ENCODE measurements at places on chromosomes 4 and X.

- H3K36me3 ChIP-seq: no peaks in the 10 kb centered on the region
- no peaks in the 10 kb centered on the region for H3K4me1 ChIP-seq
- H3K4me3 ChIP-seq: no peak overlapping the region
- no peaks in the 10 kb centered on the region for H3K27me3 ChIP-seq
- H3K27ac ChIP-seq: no peak overlapping the region
These were observed 142.9 kb downstream of the SHOX start for GRCh38 chrX:773292-774025.

GRCh38 chr4:1058198-1058996 is 47.0 kb downstream of the FGFRL1 start:
- no peaks in the 10 kb centered on the region for H3K4me1 ChIP-seq
- H3K36me3 ChIP-seq: no peaks in the 10 kb centered on the region
- H3K4me3 ChIP-seq: no peak overlapping the region
- peaks cover 36% of the 10 kb centered on the region for H3K27me3 ChIP-seq

GRCh38 chr4:130043732-130044160 is 947.8 kb downstream of the C4orf33 start:
- H3K27ac ChIP-seq: no peak overlapping the region
- H3K27me3 ChIP-seq: no peaks in the 10 kb centered on the region
- no peak overlapping the region for H3K4me3 ChIP-seq
- H3K36me3 ChIP-seq: no peaks in the 10 kb centered on the region

DNA sequence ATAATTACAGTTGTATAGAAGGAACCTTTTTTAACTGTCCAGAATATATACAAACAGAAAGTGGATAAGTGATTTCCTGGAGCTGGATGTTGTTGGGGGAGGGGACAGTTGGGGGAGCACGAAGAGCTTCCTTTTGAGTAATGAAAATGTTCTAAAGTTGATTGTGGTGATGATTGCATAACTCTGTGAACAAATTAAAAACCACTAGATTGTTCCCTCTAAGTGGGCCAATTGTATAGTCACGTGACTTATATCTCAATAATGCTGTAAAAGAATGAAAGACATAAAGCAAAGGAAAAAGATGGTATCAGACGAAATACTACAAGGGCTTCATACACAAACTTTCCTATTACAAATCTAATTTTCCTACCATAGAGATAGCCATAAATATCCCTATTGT is 2.7 kb downstream of the CT55 start:
- no peak overlapping the region for H3K4me3 ChIP-seq
- no peaks in the 10 kb centered on the region for H3K27me3 ChIP-seq
- no peak overlapping the region for H3K27ac ChIP-seq

DNA sequence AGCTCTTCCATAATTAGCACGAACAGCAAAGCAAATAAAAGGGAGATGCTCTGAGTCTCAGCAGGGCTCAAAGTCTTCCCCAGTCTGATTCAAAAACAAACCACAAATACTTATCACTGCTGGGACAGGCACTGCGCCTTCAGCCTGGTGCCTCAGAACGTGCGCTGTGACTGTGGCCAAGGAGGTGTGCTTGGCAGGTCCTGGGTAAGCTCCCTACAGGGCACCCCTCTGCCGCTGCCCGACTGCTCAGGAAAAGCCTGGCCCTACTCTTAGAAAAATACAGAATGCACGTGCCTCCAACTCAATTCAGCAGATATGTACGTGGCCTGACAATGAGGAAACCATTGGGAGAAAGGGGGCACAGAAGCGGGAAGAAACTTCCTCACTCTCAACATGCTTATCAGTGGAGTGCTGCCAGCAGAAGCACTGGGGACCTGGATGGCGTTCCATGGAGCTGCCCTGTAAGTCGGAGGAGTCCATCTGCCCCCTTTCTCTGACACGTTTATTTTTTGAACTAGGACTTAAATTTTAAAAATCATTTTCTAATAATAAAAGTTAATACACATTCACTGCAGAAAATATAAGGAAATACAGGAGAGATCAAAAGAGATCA is 86.8 kb downstream of the GATB start:
- no peak overlapping the region for H3K27ac ChIP-seq
- no peaks in the 10 kb centered on the region for H3K27me3 ChIP-seq
- no peaks in the 10 kb centered on the region for H3K36me3 ChIP-seq
- H3K4me1 ChIP-seq: peaks cover 6% of the 10 kb centered on the region
- peak; percentile 29 for DNase-seq
- H3K4me3 ChIP-seq: no peak overlapping the region

GRCh38 chr4:143654571-143654970 is 45.9 kb downstream of the FREM3 start:
- no peaks in the 10 kb centered on the region for H3K36me3 ChIP-seq
- no peak overlapping the region for H3K27ac ChIP-seq
- H3K27me3 ChIP-seq: no peaks in the 10 kb centered on the region
- H3K4me3 ChIP-seq: no peak overlapping the region
- DNase-seq: no peak

DNA sequence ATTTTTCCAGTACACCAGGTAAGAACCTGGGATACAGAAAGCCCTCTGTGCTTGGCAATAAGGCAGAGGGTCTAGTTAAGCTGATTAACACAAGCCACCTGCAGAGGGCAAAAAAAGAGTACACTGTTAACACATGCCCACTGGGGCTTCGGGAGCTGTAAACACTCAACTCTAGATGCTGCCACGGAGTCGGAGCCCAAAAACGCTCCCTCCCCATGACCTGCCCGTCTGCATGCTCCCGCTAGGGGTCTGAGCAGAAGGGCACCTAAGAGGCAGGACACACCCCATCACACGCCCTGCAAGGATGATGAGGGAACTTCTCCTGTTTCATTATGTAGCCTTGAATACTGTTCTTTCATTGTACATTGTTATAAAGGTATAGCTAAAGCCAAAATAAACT is 715.6 kb upstream of the AADAT start:
- DNase-seq: no peak
- H3K4me1 ChIP-seq: no peaks in the 10 kb centered on the region
- no peak overlapping the region for H3K27ac ChIP-seq
- no peaks in the 10 kb centered on the region for H3K36me3 ChIP-seq
- H3K27me3 ChIP-seq: no peaks in the 10 kb centered on the region

DNA sequence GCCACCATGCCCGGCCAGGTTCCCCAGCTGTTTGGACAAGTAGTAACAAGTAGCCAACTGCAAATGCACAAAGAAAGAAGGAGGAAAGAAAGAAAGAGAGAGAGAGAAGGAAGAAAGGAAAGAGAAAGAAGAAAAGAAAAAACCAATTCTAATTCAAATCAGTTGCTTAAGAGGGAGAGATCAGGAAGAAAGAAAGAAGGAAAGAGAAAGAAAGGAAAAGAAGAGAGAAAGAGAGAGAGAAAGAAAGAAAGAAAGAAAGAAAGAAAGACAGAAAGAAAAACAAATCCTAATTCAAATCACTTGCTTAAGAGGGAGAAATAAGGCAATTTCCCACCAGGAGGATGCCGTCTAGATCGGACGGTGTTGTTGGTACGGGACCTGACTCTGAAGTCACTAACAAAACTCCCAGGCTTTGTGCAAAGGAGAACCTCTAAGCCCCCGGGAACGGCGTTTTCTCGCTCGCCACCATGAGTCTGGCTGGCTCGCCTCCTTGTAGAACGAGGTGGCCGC is 95.5 kb upstream of the PPP2R3B start:
- no peaks in the 10 kb centered on the region for H3K27me3 ChIP-seq
- H3K4me1 ChIP-seq: no peaks in the 10 kb centered on the region
- H3K27ac ChIP-seq: no peak overlapping the region
- no peaks in the 10 kb centered on the region for H3K36me3 ChIP-seq
- no peak for DNase-seq
- no peak overlapping the region for H3K4me3 ChIP-seq

DNA sequence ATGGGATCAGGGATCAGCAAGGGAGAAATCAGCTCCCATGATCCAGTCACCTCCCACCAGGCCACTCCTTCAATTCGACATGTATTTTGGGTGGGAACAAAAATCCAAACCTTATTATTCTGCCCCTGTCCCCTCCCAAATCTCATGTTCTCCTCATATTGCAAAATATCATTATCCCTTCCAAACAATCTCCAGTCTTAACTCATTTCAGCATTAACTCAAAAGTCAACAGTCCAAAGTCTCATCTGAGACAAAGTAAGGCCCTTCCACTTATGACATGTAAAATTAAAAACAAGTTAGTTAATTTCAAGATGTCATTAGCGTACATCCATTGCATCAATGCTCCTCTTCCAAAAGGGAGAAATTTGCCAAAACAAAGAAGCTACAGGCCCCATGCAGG is 22.0 kb downstream of the UGT2B4 start:
- no peaks in the 10 kb centered on the region for H3K27me3 ChIP-seq
- no peaks in the 10 kb centered on the region for H3K36me3 ChIP-seq
- no peaks in the 10 kb centered on the region for H3K4me1 ChIP-seq
- H3K4me3 ChIP-seq: no peak overlapping the region

DNA sequence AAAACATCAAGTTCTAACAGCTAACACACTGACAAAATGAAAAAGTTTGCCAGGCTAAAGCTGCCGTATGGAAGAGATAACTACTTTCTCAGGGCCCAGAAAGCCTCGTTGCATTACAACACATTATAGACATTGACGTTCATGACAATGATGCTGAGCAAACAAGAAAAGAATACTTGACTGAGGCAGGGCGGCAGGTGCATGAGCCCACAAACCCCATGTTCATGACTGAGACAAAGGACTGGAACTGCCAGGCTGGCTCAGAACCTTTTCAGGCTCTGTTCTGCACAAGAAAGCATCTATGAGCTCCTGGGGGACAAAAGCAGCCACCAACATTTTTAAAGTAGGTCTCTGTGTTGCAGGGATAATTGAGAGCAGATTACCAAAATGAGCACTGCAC is 13.6 kb downstream of the TLR6 start:
- no peak overlapping the region for H3K27ac ChIP-seq
- no peak overlapping the region for H3K4me3 ChIP-seq
- peaks cover 3% of the 10 kb centered on the region for H3K4me1 ChIP-seq
- peaks cover 5% of the 10 kb centered on the region for H3K27me3 ChIP-seq

DNA sequence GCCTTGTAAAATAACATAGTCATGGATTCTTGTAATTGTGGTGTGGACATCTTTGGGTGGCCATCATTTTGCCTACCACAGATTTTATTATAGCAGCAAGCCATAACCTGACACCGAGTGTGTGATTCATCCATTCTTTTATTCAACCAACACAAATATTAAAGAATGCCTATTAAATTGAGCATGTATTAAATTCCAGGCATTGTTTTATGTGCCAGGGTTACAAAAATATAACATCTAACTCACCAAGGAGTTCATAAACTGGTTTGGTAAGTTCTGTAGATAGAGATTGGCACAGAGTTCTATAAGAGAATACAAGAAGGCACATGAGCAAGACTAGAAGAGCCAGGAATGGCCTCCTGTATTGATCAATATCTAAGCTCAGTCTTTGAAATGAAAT is 18.0 kb downstream of the NBDY start:
- no peak overlapping the region for H3K27ac ChIP-seq
- no peak overlapping the region for H3K4me3 ChIP-seq
- DNase-seq: no peak
- H3K4me1 ChIP-seq: peaks cover 6% of the 10 kb centered on the region
- H3K27me3 ChIP-seq: no peaks in the 10 kb centered on the region
- H3K36me3 ChIP-seq: peaks cover 2% of the 10 kb centered on the region

- no peaks in the 10 kb centered on the region for H3K4me1 ChIP-seq
- DNase-seq: no peak
- no peaks in the 10 kb centered on the region for H3K27me3 ChIP-seq
- H3K4me3 ChIP-seq: no peak overlapping the region
- no peaks in the 10 kb centered on the region for H3K36me3 ChIP-seq
- no peak overlapping the region for H3K27ac ChIP-seq
These were observed 224.0 kb upstream of the TENM3 start for GRCh38 chr4:182019148-182019652.

- no peak for DNase-seq
- no peaks in the 10 kb centered on the region for H3K27me3 ChIP-seq
- H3K4me1 ChIP-seq: peaks cover 8% of the 10 kb centered on the region
- H3K36me3 ChIP-seq: no peaks in the 10 kb centered on the region
- H3K4me3 ChIP-seq: no peak overlapping the region
- no peak overlapping the region for H3K27ac ChIP-seq
These were observed 129.8 kb downstream of the TBC1D19 start for GRCh38 chr4:26713563-26714151.

DNA sequence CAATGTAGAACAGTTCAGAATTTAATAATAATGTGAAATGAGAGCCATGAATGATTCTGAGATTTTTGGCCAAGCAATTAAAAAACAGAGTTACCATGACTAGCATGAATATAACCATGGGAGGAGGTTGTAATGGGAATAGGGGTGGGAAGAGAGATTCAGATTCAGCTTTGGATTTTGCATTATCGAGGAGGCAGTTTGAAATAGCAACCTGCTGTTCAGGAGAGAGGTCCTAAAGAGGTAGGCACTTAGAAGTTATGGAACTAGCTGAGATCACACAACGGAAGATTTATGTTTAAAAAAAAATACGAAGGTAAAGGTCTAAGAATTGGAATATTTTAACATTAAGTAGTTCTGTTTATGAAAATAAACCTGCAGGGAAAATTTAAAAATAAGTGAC is 124.4 kb upstream of the TECRL start:
- no peaks in the 10 kb centered on the region for H3K27me3 ChIP-seq
- H3K4me3 ChIP-seq: no peak overlapping the region
- no peaks in the 10 kb centered on the region for H3K36me3 ChIP-seq
- H3K27ac ChIP-seq: no peak overlapping the region

DNA sequence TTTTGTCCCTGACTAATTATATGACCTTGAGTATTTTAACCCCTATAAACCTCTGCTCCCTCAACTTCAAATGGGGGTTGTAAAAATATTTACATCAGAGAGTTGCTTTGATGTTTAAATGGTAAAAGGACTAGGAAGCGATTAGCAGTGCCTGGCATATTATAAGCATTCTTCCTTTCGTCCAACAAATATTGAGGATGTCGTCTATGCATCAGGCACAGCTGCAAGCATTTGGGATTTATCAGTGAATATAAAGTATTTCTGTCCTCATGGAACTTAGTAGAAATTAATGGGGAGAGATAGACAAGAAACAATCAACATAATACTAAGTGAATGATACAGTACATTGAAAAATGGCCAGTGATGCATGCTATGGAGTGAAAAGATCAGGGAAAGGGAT is 115.5 kb upstream of the EDNRA start:
- no peak overlapping the region for H3K4me3 ChIP-seq
- peaks cover 5% of the 10 kb centered on the region for H3K4me1 ChIP-seq
- no peak overlapping the region for H3K27ac ChIP-seq
- no peaks in the 10 kb centered on the region for H3K27me3 ChIP-seq
- DNase-seq: no peak
- no peaks in the 10 kb centered on the region for H3K36me3 ChIP-seq

Data from endothelial cell of umbilical vein (primary cell).